HepG2 (cell line): ENCODE measurements at places on chromosomes 16 and 17. TPM values are rescaled to one million over a fixed set of nuclear protein-coding genes. Genes with fewer than 3 reads are reported as not detected.

The DUS2 gene
- 25.1 and 25.9 TPM in 2 replicates for total RNA-seq

The MGAT5B gene
- total RNA-seq, result 0.07 and 0.13 TPM in 2 replicates

The TP53TG3C gene
- total RNA-seq, result not detected in 2 replicates

The CCL7 gene
- total RNA-seq, result not detected in 2 replicates

GRCh38 chr16:58345574-58346354 is 46.5 kb upstream of the GINS3 start:
- DNase-seq, result no peak
- H3K36me3 ChIP-seq, result no peaks in the 10 kb centered on the region
- no peak overlapping the region for H3K4me3 ChIP-seq
- no peak overlapping the region for H3K27ac ChIP-seq
- H3K4me1 ChIP-seq, result no peaks in the 10 kb centered on the region

DNA sequence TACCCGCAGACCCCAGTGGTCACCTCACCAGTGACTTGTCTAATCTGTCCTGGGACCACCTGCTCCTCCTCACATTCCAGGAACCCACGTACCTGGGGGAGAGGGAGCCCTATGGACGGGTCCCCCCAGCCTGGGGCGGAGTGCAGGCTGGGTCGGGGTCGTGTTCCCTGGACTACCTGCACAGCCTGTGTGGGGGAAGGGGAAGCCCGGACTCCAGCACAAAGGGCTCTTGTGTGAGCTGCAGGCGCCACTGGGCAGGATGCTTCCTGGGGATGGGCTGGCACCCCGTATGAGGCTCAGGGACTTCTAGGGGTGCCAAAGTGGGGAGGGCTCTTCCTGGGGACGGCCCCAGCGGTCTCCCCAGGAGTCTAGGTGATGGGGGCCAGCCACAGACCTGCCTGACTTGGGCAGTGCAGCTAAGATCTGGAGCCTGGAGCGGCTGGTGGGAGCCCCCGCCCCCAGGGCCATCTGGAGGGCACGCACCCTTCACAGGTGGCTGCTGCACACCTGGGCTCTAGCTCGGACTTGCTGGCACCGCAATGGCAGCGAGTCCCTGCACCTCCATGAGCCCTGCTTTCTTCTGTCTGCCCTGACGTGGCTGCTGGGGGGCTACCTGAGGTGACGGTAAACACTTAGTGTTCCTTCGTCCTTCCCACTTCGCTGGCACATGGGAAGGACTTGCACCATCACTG is 7.5 kb downstream of the VASN start:
- DNase-seq, result no peak
- peak overlapping the region; percentile 52 for H3K27ac ChIP-seq
- no peak overlapping the region for H3K4me3 ChIP-seq

- H3K4me1 ChIP-seq, result peaks cover 41% of the 10 kb centered on the region
- no peak overlapping the region for H3K27ac ChIP-seq
- no peak for DNase-seq
- no peaks in the 10 kb centered on the region for H3K27me3 ChIP-seq
- H3K36me3 ChIP-seq, result peaks cover 54% of the 10 kb centered on the region
These were observed 3.3 kb downstream of the DUS1L start for GRCh38 chr17:82062076-82062983.

DNA sequence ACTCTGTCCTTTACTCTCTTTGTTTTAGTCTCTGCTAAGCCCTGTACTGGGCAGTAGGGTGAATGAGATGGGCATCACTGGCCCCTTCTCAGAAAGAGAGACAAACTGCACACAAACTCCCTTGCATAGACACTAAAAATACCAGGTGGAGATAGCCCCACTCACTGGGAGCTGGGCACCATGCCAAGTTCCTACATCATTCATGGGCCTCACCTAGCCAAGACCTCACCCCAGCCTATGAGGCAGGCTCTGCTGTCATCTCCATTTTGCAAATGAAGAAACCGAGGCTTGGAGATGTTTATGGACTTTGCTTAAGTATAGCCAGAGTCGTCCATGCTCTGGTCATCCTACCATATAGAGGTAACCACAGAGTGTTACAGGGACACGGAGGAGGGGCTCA is 499.8 kb upstream of the CDH11 start:
- no peak for DNase-seq
- no peak overlapping the region for H3K27ac ChIP-seq
- no peak overlapping the region for H3K4me3 ChIP-seq
- H3K4me1 ChIP-seq, result no peaks in the 10 kb centered on the region
- no peaks in the 10 kb centered on the region for H3K36me3 ChIP-seq
- peaks cover 9% of the 10 kb centered on the region; the same call in 2 of the 3 replicates for H3K27me3 ChIP-seq

DNA sequence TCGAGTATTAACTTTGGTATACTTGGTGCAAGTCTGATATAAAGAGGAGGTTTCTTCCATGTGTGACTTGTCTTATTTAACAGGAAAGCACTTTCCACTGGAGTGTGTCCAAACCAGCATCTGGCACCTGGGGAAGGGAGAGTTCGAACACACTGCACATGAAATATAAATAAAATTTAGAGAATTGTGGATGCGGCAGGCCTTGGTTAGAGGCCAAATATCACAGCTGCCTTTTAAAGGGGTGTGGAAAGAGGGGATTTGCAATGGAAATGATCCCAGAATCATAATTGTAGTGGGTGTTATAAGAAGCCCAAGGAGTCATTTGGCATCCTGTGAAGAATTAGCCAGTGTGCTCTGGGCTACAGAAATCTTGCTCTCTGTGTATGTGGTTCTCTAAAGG is 4.3 kb upstream of the NXN start:
- DNase-seq, result no peak
- H3K27ac ChIP-seq, result no peak overlapping the region
- H3K27me3 ChIP-seq, result peaks cover 6% of the 10 kb centered on the region; the same call in 1 of the 3 replicates
- H3K36me3 ChIP-seq, result no peaks in the 10 kb centered on the region
- peaks cover 44% of the 10 kb centered on the region for H3K4me1 ChIP-seq

DNA sequence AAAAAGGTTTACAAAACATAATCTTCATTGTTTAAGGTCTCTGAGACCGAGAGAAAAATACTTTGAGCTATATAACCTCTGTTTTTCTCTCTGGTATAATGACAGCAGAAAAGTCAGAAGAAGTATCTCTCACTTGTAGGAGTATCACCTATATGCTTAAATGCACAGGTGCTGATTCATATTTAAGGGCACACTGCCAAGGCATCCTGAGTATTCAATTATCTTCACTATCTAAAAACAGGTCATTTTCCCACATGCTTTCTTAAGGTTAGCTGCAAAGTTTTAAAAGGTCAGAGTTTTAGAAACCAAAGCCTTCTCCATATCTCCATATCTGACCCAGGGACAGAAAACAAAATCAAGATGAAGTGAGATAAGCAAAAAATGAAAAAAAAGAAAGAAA is 99.3 kb upstream of the C17orf78 start:
- H3K27me3 ChIP-seq, result no peaks in the 10 kb centered on the region
- H3K27ac ChIP-seq, result no peak overlapping the region
- peaks cover 11% of the 10 kb centered on the region for H3K36me3 ChIP-seq
- H3K4me1 ChIP-seq, result no peaks in the 10 kb centered on the region
- DNase-seq, result no peak

DNA sequence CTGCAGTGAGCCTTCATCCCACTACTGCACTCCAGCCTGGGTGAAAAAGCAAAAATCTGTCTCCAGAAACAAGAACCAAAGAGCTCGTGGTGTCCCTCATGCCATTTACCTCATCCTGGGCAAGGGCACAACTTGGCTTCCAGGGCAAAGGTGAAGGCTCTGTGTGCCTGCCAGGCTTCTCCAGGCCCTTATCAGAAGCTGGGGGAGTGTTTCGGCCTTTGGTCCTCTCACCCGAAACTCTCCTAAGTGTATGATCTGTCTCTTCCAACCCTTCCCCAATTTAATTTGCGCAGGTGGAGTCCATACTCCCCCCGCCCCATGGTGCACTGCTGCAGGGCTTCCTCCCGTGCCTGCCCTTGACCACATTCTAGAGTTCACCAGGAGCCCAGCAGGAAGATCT is 1.1 kb downstream of the CES2 start:
- peak overlapping the region; percentile 89 for H3K4me3 ChIP-seq
- no peaks in the 10 kb centered on the region; the same call in 2 of the 3 replicates for H3K27me3 ChIP-seq
- H3K36me3 ChIP-seq, result peaks cover 40% of the 10 kb centered on the region
- H3K27ac ChIP-seq, result peak overlapping the region; percentile 81

DNA sequence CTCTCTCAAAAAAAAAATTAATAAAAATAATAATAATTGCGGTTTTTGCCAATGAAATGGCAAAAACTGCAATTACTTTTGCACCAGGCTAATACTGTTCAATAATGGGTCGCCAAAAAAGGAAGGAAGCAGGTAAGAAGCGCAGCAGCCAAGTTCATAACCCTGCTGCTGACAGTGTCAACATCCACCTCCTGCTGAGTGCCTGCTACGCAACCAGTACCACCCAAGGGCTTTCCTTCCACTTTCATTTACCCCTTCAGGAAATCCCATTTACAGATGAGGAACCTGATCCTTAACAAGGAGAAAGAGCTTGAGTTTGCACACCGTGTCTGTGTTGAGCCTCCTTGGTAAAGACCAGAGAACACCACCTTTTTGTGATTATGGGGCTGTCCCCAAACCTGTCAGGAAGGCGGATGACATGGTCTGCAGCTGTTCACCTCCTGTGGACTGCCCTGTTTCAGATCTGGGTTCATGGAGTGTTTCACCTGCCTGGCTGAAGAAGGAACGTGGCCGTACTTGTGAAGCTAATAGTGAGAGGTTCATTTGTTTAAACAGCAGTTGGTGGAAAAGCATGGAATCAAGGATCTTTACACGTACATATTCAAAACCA is 378.0 kb downstream of the SLC39A11 start:
- peaks cover 29% of the 10 kb centered on the region for H3K4me1 ChIP-seq
- no peak overlapping the region for H3K27ac ChIP-seq
- H3K36me3 ChIP-seq, result no peaks in the 10 kb centered on the region
- DNase-seq, result no peak
- no peaks in the 10 kb centered on the region for H3K27me3 ChIP-seq

- H3K27ac ChIP-seq, result no peak overlapping the region
- no peak overlapping the region for H3K4me3 ChIP-seq
- H3K27me3 ChIP-seq, result no peaks in the 10 kb centered on the region
- peaks cover 33% of the 10 kb centered on the region for H3K36me3 ChIP-seq
These were observed 27.7 kb downstream of the CDIP1 start for GRCh38 chr16:4510747-4511426.

GRCh38 chr17:71790791-71791190 is 330.0 kb upstream of the SOX9 start:
- H3K27ac ChIP-seq, result no peak overlapping the region
- no peaks in the 10 kb centered on the region for H3K27me3 ChIP-seq
- H3K36me3 ChIP-seq, result no peaks in the 10 kb centered on the region

- no peak overlapping the region for H3K27ac ChIP-seq
- no peaks in the 10 kb centered on the region for H3K27me3 ChIP-seq
- no peaks in the 10 kb centered on the region for H3K36me3 ChIP-seq
- H3K4me3 ChIP-seq, result no peak overlapping the region
These were observed 164.1 kb upstream of the TOM1L1 start for GRCh38 chr17:54736573-54736972.

DNA sequence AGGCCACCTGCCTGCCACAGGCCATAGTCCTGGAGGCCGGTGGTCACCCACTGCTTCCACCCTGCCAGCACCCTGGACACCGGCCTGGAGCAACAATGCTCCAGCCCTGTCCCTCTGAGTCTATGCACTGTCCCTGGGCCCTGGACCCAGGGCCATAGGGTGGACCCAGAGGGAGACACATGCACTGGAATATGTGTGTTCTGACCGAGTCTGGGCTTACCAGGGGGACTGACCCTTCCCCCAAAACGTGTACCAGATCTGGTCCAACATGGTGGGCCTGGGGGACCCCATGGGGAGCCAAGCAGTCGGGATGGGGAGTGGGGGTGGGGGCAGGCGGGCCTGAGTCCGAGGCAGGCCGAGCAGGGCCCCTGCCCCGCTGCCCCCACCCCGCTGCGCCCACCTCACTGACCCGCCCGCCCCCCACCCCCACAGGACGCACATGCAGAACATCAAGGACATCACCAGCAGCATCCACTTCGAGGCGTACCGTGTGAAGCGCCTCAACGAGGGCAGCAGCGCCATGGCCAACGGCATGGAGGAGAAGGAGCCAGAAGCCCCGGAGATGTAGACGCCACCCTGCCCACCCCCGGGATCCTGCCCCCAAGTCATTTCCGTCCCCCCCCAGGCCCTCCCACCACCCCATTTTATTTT is 357.4 kb downstream of the SEC14L1 start:
- H3K4me1 ChIP-seq, result peaks cover 6% of the 10 kb centered on the region
- DNase-seq, result no peak
- H3K36me3 ChIP-seq, result peaks cover 34% of the 10 kb centered on the region
- no peaks in the 10 kb centered on the region for H3K27me3 ChIP-seq
- H3K27ac ChIP-seq, result no peak overlapping the region

DNA sequence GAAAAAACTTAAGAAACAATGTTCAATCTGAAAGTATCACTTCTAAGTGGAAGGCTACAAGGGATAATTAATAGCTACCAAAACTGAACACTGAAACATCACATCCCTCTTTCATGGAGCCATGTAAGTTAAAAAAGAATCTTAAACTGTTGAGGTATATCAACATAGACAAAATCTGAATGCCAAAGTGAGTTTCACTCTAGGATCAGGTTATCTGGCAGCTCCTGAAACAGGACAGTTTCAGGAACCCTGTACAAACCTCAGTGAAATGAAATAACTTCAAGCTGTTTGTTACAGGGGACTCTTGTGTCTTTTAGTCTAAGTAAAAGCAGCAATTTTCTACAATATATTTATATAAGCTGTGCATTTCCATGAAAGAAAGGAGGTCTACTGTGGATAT is 73.2 kb downstream of the KANSL1 start:
- DNase-seq, result no peak
- H3K4me3 ChIP-seq, result no peak overlapping the region
- no peak overlapping the region for H3K27ac ChIP-seq
- H3K4me1 ChIP-seq, result peaks cover 47% of the 10 kb centered on the region
- no peaks in the 10 kb centered on the region for H3K27me3 ChIP-seq

GRCh38 chr17:49556223-49556943 is 19.3 kb upstream of the NXPH3 start:
- H3K36me3 ChIP-seq, result no peaks in the 10 kb centered on the region
- peaks cover 45% of the 10 kb centered on the region for H3K4me1 ChIP-seq
- DNase-seq, result peak; percentile 65
- no peak overlapping the region for H3K27ac ChIP-seq

DNA sequence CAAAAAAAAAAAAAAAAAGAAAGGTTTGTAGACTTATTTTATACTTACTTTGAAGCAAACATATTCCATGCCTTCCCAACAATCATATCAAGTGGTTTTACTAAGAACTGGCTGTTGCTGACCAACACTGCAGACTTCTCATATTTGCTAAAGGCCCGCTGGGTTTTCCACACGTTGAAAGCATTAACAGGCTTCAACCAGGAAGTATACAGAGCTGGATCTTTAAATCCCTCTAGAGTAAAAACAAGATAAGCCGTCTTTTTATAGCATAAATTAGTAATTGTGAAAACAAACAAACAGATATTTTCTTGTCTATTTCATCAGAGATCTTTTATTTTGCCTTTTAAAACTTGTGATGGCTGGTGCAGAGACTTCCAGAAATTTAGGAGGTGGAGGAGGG is 29.1 kb downstream of the TUBD1 start:
- H3K4me1 ChIP-seq, result peaks cover 13% of the 10 kb centered on the region
- H3K27me3 ChIP-seq, result no peaks in the 10 kb centered on the region
- peaks cover 21% of the 10 kb centered on the region for H3K36me3 ChIP-seq
- no peak overlapping the region for H3K27ac ChIP-seq

DNA sequence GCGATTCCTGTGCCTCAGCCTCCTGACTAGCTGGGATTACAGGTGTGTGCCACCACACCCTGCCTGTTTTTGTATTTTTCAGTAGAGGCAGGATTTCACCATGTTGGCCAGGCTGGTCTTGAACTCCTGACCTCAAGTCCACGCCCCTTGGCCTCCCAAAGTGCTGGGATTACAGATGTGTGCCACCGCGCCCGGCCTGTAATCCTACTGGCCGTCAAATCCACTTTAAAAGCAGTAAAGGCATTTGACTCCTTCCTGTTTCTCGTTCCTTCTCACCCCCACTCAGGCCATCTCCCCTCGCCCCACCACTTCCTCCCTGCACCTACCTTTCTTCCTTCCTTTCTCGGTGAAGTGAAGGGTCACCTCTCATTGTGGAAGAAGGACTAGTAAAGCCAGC is 69.4 kb upstream of the CREBBP start:
- peaks cover 7% of the 10 kb centered on the region for H3K4me1 ChIP-seq
- no peaks in the 10 kb centered on the region; the same call in 1 of the 2 replicates for H3K27me3 ChIP-seq
- H3K36me3 ChIP-seq, result no peaks in the 10 kb centered on the region
- DNase-seq, result no peak
- no peak overlapping the region for H3K4me3 ChIP-seq
